NCI-H510A treated with DMSO at 0.1 percent for 48 hours (cell line): ENCODE measurements at places on chromosomes 16 and 17.

GRCh38 chr17:42586514-42587230 is 9.1 kb upstream of the PSMC3IP start:
- DNase-seq, result no peak

DNA sequence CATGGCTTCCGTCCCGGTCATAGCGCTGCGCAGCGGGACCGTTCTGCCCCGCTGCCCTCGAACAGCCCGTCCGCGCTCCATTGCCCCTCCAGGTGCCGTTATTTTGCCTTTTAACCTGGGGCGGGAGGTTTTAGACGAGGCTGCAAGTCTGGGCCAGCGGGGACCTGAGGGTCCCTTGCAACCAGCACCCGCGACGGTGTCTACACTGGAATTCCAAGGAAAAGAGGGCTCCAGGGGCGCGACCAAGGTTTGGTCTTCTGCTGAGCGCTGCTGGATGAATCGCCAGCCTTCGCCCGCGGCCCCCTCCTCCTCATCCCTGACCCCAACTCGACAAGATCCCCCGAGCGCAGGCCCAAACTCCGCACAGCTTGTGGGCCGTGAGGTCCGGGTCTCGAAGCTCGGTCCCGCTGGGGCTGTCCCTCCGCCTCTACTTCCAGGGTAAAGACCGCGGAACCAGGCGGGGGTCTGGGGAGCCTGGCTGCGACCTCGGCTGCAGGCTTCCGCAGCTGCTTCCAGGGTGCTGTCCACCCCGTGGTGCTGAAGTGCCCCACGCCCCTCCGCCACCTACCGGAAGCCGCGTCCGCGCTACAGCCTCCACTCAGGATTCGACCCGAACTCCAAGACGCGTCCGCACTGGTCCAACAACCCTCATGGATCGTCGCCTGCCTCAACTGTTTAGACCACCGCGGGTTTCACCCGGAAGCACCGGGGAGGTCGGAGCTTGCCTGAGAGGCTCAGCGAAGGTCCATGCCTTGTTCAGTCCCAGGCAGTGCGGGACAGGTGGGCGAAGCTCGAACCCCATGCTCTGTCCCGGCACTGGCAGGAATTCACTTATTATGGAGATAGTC is 10.1 kb upstream of the CA4 start:
- DNase-seq, result no peak

GRCh38 chr17:83037084-83037873 is 42.1 kb upstream of the METRNL start:
- DNase-seq, result no peak

DNA sequence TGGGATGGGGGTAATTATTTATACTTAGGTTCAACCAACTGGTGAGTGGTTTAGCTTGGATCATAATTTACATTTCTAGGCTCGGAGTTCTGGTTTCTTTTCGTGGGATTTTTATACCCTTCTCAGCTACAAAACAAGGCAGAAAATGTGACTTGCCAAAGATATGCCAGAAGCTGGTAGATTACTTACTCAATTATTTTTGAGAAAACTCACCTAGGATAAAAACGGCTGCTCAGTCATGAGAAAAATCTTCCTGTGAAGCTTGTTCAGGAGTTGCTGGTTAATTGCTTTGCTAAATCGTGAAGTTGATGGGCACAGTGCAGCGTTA is 1.1 kb downstream of the NDEL1 start:
- no peak for DNase-seq

DNA sequence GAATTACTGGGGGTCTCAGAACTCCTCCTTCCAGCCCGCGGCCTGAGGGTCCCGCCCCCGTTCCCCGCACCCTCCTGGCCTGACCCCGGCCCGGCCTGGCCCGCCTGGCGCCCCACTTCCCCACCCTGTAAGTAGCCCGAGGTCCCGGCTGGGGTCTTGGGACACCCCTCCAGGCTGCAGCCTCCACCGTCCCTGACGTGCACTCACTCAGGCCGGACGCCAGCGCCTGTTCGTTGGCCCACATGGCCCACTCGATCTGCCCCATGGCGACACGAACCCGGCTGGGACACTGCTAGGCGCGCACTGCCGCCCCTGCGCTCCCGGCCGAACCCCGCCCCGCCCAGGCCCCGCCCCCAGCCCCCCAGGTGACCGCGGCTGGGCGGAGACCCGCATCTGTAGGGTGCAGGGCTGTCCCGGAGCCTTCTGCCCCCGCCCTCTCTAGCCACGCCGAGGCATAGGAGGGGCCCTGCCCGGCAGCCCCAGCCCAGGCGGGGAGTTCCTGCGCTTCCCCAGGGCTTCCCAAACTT is at the start of gene CYBA:
CYBA (minus strand) TSS at position 305 of the 527 bp plus-strand sequence; CDS start at position 265, 40 bp downstream.
- DNase-seq, result peak; percentile 21
